ENCODE measurements at places on chromosomes 2 and 18.

DNA sequence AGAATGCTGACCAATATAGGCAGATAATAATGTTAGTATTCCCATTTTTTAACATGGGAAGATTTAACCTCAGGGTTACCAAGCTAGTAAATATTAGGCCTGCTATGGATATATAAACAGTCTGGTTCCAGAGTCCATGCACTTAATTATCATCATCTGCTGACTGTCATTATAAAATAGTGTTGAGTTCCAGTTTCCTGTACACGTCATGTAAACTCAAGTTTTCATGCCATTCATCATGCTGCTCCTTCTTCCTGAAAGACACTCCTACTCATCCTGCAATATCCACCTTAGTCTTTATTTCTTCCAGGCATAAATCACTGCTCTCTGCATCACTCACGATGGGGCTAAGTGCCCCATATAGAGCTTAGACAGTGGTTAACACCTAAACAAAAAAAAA is 420.8 kb upstream of the SPHKAP start:
- DNase-seq: no peak

DNA sequence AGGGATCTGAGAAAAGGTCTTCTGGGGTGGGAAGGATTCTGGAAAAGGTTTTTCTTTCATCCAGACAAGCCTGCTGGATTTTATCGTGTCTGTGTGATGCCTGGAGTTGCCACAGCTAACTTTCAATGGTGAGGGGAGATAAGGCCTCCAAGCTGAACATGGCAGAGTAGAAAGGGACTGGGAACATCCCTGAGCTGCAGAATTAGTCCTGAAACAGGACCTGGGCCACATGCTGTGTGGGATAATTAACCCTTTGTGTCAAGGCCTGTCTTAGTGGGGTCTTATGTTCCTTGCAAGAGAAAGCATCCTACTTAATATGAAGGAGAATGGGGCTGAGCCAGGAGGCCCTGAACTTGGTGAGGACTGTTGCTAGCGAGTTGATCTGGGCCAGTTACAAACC is 66.4 kb downstream of the VSNL1 start:
- no peak for DNase-seq

DNA sequence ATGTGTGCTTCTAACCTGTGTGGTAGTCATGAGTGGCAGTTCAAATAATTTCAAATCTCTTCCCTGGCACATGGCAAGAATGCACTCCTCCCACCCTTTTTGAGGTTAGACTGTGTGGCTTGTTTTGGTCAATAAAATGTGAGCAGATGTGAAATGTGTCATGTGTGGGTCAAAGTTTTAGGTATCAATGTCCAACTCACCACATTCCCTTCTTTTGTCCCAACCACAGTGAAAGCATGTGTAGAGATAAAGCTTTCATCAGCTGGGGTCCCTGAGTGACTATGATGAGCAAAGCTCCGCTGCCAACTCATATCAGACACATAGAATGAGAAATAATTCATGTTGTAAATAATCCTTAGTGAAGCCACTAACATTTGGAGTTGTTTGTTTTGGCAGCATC is 118.2 kb downstream of the PAX3 start:
- DNase-seq: no peak

DNA sequence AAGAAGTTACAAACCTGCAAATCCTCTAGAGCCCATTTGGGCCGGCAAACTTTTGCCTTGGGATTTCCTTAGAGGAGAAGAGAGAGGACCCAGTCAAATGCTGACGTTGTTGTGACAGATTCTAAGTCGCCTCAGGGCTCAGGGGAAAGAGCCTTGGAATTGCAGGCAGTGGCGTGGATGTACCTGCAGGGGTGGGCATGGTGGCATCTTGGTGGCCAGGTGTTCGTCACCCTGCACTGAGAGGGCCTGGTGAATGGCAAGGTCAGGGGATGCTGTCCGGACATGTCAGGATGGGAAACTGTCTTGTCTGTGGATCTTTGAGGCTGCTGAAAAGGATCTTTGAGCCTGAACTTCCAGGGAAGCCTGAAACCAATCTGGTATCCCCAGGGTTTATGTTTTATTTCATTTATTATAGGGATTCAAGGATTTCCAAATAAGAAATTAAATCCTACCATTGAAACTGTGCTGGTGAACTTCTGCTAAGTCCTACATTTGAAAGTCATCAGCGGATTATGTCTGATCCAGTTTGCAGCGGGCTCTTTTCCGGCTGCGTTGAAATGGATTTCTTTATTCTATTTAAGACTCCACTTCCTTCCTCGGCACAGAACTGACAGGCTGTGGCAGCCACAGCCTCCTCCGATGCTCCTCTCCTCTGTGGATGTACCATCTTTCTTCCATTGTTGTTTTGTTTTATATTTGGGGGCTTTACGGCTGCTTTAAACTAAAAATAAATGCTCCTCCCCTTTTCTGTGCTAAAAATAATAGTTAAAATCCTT is 207.6 kb downstream of the AGAP1 start:
- no peak for DNase-seq

GRCh38 chr2:79011496-79011895 is 14.0 kb upstream of the REG3G start:
- DNase-seq: no peak

GRCh38 chr2:46098621-46099062 is 198.6 kb upstream of the EPAS1 start:
- no peak for DNase-seq

- DNase-seq: no peak
These were observed 10.4 kb downstream of the WDR7 start for GRCh38 chr18:56661360-56662062.

GRCh38 chr2:203175371-203175770 is 63.4 kb upstream of the CYP20A1 start:
- no peak for DNase-seq

- no peak for DNase-seq
These were observed 806.5 kb downstream of the TDRD15 start for GRCh38 chr2:21930226-21930625.

DNA sequence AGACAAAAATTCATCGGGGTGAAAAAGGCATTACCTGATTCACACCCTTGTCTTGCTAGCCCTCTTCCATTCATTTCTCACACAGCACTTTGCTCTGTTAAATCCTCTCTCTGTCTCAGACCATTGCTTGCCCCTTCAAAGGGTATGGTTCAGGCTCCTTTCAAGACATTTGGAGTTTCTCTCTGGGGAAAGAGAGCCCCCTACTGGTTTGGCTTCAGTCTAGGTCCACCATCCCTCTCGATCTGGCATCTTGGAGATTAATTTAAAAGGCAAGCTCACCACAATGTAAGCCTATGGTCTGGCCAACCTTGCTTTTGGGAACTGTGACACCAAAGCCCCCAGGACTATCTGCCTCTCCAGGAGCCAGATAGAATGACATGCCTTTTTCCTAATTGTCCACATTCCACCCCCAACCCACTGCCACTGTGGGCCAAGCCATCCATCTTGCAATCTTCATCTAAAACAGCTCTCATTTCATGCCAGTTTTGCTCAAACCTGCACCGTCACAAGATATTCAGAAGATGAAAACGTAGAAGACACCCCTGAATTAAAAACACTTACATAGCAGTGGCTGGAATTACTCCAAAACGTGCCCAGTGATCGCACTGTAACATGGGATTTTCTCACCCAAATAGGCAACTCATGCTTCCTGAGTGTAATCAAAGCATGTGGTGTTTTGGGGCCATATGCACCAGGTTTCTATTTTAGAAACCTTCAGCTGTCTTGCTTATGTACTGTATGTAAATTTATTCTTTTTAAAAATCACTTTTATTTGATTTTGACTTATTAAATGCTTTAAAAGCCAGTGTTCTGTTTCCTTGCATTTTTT is 93.9 kb downstream of the FARSB start:
- DNase-seq: no peak

GRCh38 chr18:69882965-69883668 is 64.6 kb downstream of the CD226 start:
- no peak for DNase-seq

DNA sequence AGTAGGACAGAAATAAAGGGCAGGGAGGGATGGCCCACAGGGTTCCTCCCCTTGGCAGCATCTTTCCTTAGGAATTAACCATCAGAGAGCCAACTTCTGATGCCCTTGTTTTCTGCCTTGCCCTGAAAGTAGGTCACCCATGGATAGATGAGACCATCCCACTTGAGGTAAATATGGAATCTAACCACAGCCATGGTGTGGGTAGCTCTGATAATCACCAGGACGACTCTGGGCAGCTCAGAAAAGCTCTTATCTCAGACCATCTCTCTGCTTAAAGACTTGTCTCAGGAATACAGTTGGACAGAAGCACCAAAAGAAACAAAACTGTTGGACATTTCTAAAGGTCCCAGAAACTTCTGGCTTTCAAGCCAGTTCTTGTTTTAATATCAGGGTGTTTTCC is 101.4 kb upstream of the CELF4 start:
- no peak for DNase-seq

GRCh38 chr2:159209341-159210306 is 76.9 kb downstream of the WDSUB1 start:
- no peak for DNase-seq

DNA sequence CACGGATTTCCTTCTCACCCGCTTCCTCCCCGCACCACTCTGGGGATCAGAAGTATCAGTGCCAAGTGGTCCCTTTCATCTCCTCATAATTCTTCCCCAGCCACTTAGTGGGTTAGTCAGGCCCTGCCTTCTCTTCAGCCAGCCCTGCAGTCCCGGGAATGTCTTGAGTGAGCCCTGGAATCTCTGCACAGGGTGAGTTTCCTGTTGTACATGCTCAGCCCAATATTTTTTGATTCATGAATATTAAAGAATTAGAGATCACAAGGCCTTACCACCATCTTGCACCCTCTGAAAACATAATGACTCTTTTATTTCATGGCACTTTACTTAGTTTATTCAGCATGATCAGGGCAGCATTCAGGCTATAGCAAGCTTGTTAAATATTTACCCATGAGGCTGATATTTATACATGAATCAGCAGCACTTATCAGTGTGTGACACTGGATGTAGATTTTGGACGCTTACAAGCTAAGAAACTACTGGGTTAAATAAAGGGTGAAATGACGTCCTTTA is 159.4 kb upstream of the FOSL2 start:
- no peak for DNase-seq

- DNase-seq: no peak
These were observed 166.0 kb upstream of the VWC2L start for GRCh38 chr2:214244847-214245246.

DNA sequence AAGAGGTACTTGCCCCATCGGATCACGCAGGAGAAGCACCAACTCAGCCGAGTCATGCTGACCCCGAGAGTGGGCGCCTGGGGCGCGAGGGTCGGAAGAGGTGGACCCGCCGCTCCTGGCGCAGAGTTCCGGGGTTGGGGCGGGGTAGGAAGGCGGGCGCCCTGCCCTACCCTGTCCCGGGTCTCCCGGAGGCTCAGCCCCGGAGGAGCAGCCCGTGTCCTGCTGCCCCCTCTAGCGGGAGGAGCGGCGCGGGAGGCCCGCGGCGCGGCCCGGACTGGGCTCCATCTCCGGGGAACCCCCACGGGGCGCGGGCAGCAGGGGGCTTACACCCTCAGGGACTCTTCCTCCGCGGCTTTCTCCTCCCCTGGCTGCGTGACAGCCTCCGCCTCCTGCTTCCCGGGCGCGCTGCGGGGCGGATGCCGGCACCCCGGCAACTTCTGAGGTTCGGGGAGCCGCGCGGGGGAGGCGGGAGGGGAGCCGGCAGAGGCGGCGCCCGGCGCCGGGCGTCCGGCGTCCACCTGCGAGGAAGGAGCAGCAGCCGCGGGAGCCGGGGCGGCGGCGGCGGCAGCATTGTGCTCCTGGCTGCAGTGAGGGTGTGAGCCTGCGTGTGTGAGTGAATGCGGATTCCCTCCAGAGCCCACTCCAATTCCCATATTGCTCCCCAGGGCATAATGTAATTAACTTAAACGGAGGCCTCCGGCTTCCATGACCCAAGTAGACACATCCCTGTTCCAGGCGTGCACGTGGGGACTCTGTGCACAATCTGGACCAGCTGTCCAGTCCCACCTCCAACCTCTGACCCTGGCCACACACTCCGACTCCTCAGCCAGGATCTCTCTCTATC is 7.6 kb upstream of the TNS1 start:
- no peak for DNase-seq

DNA sequence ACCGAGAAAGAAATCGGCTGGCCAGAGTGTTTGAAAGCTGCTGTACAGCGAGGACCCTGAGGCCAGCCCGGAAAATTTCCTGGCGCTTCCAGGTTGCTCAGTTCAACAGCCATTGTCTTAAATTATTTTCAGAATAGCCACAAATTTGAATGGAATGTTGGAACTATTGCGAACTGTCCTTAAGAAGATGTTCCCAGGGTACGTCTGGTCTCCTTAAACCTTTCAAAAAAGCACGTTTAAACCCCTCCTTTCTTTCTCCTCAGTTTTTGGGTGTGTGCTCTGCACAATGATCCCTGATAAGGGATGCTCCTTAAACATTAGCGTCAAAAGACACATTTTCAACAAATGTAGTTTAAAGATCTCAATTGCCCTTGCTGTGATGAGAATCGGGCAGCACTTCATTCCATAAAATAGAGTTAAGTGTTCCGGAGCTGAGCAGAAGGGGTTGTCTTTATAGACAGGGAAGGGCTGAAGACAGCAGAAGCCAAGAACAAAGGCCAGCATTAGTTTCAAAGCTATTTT is 14.5 kb upstream of the LPIN2 start:
- no peak for DNase-seq

- DNase-seq: no peak
These were observed 1.7 kb downstream of the EML4 start for GRCh38 chr2:42170619-42171395.

DNA sequence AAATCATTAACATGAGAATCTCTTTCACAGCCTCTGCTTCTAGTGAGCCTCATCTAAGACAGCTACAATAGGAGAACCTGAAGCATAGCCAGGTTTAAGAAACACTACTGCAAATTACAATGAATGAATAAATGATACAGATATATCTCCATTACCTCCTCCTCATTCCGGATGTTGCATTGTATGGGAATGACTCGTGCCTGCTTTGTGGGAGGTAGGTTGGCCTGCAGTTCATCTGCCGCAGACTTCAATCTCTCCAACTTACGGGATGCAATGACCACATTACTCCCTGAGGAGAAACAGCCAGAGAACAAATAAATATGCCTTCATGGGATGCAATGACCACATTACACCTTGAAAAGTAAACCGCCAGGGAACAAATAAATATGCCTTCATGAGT is 15.4 kb downstream of the PECR start:
- DNase-seq: no peak

DNA sequence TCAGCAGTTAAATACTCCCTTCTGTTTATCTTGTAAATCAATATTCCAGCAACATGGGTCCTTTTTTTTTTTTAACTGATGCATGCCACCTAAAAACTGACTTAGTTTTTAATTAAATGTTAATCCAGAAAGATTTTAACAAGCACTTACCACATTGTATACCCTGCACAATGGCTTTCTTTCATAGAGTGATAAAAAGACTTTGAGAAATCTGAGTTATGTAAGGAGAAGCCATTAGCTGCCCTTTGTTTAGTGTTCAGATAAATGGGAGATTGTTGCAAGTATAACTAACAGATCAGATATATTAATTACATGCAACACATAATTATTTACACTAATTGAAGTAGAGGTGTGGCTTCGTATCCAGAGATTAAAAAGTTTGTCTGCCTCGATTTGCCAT is 22.7 kb upstream of the NFATC1 start:
- DNase-seq: no peak

- no peak for DNase-seq
These were observed 138.5 kb upstream of the ITGA4 start for GRCh38 chr2:181318504-181319280.

- no peak for DNase-seq
These were observed 14.4 kb upstream of the WDR75 start for GRCh38 chr2:189426886-189427285.

GRCh38 chr2:230412371-230412711 is 3.7 kb upstream of the SP100 start:
- no peak for DNase-seq

GRCh38 chr2:23588508-23589201 is 203.7 kb downstream of the KLHL29 start:
- DNase-seq: no peak
